ENCODE measurements at places on chromosomes 7 and 10. TPM values are rescaled to one million over a fixed set of nuclear protein-coding genes. Genes with fewer than 3 reads are reported as not detected.

DNA sequence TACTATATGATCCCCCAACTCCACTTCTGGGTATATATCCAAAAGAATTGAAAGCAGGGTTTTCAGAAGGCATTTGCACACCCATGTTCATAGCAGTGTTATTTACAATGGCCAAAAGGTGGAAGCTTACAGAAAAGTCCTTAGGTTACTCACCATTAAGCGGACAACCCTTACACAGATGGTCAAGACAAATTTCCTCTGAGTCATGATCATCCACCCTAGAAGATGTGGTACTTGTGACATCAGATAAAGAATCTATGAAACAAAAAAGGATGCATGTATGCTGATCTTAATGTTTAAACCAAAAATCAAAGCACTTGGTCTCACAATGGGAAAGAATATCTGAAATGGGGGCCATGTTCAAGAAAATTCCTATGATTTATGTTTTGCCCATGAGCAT is 31.1 kb downstream of the ZC3HAV1 start:
- DNase-seq: no peak
- H3K27me3 ChIP-seq: no peaks in the 10 kb centered on the region
- peaks cover 46% of the 10 kb centered on the region for H3K36me3 ChIP-seq
- no peaks in the 10 kb centered on the region for H3K4me1 ChIP-seq

The ITIH5 gene
- 3.4 TPM for total RNA-seq

DNA sequence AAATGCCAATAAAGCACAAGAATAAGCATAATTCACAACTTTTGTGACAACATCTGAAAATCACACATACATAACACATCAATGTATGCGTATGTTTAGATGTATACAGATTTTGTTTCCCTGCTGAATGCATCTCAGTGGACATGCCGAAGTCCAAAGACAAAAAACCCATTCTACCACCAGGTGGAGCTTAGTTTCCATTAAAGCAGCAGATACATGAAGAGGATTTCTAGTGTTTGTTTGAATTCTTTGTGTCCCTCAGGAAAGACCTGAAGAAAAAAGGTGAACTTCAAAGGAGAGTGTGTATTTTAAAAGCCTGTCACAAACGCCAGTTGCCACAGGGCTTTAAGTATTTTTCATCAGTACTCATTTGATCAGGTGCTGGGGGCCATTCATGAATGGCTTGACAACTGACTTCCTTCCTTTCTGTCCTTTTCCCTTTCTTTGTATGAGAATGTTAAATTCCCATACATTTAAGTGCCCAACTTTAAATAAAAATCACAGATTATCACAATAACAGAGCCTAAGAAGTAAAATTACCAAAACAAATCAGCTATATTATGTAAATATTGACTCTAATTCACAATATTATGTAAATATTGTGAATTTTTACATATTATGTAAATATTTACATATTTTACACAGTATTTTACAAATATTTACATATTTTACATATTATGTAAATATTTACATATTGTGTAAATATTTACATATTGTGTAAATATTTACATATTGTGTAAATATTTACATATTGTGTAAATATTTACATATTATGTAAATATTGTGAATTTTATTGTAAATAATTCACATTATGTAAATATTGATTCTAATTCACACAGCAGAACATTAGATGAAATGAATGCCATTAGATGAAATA is 343.0 kb downstream of the CRPPA start:
- H3K4me3 ChIP-seq: no peak overlapping the region
- no peak overlapping the region for H3K27ac ChIP-seq
- H3K27me3 ChIP-seq: no peaks in the 10 kb centered on the region
- no peak for DNase-seq

DNA sequence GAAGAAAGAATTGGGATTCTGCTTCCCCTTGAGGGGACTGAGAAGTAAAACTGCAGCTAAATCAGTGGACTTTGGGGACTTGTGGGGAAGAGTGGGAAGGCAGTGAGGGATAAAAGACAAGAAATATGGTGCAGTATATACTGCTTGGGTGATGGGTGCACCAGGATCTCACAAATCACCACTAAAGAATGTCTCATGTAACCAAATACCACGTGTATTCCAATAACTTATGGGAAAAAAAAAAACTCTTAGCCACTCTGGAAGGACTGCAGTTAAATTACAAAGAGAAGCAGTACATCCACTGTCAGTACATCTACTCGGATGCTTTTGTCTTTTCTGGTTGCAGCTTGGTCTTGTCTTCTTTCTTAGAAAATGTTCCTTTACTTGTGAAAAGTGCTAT is 27.4 kb upstream of the GOT1 start:
- no peak overlapping the region for H3K4me3 ChIP-seq
- H3K27me3 ChIP-seq: no peaks in the 10 kb centered on the region
- no peak overlapping the region for H3K27ac ChIP-seq
- H3K4me1 ChIP-seq: peaks cover 4% of the 10 kb centered on the region
- DNase-seq: no peak

- H3K36me3 ChIP-seq: no peaks in the 10 kb centered on the region
- peaks cover 9% of the 10 kb centered on the region for H3K4me1 ChIP-seq
- DNase-seq: no peak
- peak overlapping the region; percentile 25 for H3K4me3 ChIP-seq
- H3K27me3 ChIP-seq: peaks cover 41% of the 10 kb centered on the region
Measured at GRCh38 chr7:101017064-101017777, 2.7 kb upstream of the MUC17 start.

DNA sequence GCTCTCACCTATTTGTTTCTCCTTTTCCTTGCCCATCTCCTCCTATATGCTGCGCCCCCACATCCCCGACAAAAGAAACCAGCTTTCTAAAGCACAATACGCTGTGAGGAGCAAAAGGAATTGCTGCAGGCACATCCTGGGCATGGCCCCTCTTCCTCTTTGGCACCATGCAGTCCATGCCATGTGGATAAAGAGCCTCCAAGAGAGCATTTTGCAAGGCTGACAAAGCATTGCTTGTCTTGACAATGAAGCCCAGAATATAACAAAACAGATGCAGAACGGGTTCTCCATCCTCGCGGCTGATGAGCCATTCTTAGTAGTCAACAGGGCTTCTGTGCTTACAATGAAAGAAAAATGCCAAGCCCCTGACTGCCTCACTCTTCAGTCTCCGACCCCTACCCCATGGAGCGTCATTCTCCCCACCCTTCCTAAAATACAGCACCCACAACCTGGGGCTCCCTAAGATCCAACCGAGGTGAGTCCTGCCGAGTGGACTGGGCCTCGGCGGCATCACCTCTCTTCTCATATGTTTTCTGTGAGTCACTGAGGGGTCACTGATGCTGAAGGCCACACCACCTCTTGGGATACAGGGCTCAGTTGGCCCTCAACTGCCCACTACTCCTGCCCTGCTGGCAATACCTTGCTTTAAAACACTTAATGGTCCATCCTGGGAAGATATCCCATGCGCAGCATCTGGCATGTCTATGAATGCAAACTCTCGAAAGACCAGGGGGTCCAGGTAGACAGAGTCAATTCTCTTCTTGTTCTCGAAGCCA is 47.5 kb downstream of the GSDME start:
- H3K27me3 ChIP-seq: no peaks in the 10 kb centered on the region
- no peak for DNase-seq
- H3K36me3 ChIP-seq: no peaks in the 10 kb centered on the region
- H3K27ac ChIP-seq: no peak overlapping the region

The CDNF gene
- not detected for total RNA-seq

DNA sequence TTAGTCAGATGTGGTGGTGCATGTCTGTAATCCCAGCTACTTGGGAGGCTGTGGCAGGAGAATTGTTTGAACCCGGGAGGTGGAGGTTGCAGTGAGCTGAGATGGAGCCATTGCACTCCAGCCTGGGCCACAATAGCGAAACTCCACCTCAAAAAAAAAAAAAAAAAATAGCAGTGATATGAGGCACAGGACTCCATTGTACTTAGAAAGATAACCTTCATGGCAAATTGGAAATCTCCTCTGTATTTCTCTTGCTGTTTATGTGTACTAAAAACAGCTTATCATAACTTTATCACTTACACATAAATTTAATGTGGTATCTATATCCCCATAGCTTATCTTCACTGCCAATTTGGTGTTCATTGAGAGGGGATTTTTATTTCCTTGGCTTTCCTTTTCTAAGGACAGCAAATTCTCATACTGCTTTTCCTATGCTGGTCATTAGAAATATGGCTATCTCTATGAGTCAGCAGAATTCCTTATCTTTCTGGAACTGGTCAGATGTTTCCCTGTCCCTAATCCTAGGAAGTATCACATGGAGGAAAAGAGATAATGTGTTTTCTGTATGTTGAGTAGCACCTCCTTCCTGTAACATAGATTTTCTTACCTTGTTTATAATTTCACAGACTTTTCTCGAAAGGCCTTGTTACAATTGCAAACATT is 40.6 kb upstream of the ZEB1 start:
- H3K36me3 ChIP-seq: no peaks in the 10 kb centered on the region
- no peaks in the 10 kb centered on the region for H3K4me1 ChIP-seq
- H3K4me3 ChIP-seq: no peak overlapping the region
- H3K27me3 ChIP-seq: no peaks in the 10 kb centered on the region
- no peak overlapping the region for H3K27ac ChIP-seq
- DNase-seq: no peak

DNA sequence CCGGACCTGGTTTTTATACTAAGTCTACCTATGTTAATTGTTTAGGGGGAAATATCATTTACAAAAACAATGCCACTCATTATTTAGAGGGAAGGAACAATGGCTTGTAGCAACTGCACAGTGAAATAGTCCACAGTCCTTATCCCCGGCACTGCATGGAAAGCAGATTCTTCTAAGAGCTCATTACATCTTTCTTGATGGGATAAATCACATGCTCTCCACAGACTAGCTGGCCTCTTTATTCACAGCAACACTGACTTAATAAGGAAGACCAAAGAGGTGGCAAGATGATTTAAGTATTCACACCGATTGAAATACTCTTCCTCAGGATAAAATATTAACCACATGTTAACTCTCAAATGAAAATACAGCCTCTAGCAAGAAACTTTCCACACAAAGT is 349.4 kb downstream of the PARD3 start:
- H3K27ac ChIP-seq: no peak overlapping the region
- no peak overlapping the region for H3K4me3 ChIP-seq

The GPR146 gene
- 3.9 TPM for total RNA-seq
